Astrocyte of the cerebellum (primary cell): ENCODE measurements at places on chromosomes 4 and X.

DNA sequence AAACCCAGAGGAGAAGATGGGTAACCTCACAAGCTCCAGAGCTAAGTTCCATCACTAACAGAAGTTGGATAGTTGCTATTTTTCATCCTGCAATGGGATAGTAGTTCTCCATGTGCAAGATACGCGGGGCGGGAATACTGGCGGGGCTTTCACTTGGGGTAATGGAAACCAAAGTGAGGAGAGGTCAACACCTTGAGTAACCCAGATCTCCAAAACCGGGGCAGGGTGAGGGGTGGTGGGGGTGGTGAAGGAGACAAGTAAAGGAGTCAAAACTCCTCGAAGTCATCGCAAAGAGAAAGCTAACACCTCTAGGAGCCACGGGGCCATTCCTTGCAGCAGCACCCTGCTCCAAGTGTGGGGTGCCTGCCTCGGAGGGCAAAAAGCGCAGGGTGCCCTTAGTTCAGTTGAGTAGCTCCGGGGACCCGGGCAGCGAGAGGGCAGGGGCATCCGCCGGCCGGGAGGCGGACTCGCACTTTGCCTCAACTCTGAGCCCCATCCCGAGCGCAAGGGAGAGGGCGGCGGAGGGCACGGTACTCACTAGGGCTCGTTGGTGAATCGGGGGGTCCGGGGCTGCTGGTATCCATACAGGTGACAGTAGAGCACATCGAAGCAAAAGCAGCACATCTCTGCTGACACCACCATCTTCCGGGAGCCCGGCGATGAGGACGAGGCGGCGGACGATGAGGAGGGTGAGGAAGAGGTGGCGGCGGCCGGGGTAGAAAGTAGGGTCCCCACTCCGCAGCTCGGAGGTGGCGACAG is 645 bp downstream of the AMMECR1 start:
- DNase-seq: no peak

- peak; percentile 6 for DNase-seq
Observed at GRCh38 chrX:20988118-20988517, 386.1 kb upstream of the CNKSR2 start.

DNA sequence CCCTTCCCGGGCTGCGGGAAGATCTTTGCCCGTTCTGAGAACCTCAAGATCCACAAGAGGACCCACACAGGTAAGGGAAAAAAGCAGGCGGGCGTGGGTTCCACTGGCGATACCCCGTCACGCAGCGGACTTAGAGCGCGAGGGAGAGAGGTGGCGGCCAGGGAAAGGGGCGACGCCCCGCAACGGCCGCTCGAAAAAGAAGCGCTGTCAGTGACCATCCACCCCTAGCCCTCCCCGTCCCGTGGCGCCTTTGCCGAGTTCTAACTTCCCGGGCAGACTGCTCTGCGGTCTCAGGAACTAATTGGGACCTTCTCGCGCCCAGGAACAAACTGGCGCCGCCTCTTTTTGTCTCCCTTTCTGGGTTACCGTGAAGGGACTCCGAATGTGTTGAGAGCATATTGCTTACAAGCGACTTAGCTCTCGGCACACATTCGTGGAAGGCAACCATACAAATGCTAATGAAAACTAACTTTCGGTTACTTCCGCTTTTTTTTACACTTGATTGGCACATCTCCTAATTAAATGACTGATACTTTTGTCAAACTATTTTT is 1.8 kb downstream of the ZIC3 start:
- no peak for DNase-seq

GRCh38 chrX:118989886-118990285 is 15.5 kb downstream of the LONRF3 start:
- no peak for DNase-seq

- no peak for DNase-seq
Observed at GRCh38 chrX:18353931-18354368, 538 bp downstream of the SCML2 start.

GRCh38 chr4:187387739-187388138 is 607.8 kb upstream of the ZFP42 start:
- DNase-seq: no peak

DNA sequence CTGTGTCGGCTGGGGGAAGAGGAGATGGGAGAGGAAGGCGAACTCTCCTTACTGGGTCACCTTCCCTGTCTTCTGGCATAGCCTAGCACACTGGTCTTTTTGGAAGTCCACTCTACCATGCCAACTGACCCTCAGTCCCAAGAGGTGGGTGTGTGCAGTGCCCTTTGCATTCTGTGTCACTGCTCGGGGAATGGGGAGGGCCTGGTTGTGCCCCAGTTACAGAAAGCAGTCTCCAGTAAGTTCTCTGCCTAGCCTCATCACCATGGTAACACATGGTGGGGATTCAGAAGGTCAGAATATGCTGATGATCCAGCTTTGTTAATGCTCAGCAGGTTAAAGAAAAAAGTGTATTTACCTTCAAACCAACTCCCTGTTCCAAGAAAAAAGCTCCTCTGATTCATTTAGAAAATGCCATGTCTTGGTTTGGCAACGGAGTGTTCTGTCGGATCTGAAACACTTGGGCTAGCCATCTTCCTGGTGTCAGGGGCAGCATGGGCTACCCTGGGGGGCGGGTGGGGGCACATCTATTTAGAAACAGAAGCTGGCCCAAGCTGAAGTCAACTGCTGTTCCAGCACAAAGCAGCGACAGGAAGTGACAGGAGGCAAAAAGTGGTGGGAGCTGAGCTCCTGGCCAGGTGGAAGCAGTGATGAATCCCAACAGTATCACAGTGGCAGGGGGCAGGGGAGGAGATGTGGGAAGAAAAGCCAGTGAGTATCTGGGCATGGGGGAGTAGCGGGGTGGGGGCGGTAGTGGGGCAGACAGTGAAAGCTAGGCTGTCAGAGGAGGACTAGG is 37.0 kb downstream of the NSG1 start:
- DNase-seq: no peak

DNA sequence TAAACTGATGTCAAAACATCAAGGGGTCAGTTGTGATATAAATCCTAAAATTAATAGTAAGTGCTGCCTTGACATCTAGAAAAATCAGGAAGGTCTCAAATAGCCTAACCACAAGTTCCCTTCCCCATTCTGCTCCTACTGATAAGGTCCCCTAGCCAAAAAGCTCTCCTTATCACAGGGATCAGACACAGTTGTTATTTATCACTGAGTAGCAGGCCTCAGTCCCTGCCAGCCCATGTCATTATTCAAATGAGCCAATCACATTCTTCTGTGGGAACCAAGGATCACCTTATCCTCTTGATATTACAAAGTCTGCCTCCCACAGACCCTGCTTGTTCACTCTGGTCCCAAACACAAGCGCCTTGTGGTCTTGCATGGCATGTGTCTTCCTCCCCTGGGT is 23.3 kb upstream of the TMEM255A start:
- DNase-seq: no peak

DNA sequence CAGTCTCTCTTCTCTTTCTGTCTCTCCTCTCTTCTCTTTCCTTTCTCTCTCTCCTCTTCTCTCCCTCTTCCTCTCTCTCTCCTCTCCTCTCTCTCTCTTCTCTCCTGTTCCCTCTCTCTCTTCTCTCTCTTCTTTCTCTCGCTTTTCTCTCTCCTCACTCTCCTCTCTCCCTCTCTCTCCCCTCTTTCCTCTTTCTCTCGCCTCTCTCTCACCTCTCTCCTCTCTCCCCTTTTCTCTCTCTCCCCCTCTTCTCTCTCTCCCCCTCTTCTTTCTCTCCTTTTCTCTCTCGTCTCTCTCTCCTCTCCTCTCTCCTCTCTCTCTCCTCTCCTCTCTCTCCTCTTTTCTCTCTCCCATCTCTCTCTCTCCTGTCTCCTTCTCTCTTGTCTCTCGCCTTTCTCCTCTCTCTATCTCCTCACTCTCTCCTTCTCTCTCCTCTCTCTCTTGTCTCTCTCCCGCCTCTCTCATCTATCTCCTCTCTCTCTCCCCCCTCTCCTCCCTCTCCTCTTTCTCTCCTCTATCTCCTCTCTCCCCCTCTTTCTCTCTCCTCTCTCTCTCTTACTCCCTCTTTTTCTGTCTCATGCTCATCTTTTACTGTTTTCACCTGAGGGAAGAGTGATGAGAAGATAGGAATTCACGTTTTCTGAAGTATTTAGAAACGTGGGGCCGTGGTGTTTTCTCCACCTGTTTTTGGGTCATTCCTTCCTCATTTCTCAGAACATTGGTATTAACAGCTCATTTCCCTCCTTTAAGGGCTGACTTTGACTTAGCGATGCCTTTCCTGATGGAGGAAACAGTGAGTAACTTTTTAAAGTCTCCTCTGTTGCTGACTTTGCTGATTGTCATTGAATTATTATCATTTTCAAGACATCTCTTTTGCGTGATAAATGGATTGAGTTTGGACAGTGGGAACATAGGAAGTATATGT is 80.6 kb upstream of the CD99 start:
- DNase-seq: no peak

DNA sequence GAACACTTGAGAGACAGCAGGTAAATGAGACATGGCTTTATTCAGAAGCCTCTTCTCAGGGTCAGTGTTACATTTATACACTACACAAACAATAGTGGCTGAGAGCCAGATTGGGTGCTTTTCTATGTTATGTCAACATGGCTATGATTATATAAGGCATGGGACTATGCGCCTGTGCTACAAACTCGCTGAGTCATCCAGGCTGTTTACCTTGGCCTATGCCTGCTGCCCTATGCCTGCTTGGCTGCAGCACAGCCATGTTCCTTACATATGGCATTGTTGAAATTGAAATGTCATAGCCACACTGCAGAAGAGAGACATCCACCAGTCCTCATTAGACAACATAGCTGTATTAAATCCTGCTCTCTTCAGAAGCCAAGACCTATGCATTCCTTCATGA is 236.3 kb upstream of the NWD2 start:
- peak; percentile 22 for DNase-seq

GRCh38 chrX:153635788-153636668 is 11.0 kb upstream of the DUSP9 start:
- no peak for DNase-seq

- DNase-seq: no peak
Observed at GRCh38 chrX:38859602-38860001, 58.3 kb downstream of the MID1IP1 start.

- DNase-seq: no peak
Observed at GRCh38 chrX:49187028-49187394, 838 bp upstream of the PRICKLE3 start.

DNA sequence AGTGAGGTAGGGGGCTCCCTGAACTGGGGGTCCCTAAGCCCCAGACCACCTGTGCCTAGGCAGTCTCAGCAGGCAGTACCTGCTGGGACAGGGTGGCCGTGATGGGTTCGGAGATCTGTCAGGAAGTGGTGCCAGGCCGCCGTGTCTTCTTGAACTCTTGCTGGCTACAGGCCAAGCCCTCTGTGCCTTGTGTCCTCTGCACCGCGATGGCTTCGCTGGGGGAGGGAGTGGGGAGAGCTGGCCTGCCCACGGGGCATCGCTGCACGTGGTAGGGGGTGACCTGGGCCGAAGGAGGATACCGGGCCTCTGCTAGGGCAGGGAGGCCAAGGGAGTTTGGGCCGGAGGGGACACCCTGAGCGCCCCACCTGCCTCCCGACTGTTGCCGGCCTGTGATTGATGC is 96.7 kb upstream of the NKX1-1 start:
- DNase-seq: no peak

GRCh38 chrX:71195964-71196649 is 26.9 kb upstream of the GJB1 start:
- no peak for DNase-seq

DNA sequence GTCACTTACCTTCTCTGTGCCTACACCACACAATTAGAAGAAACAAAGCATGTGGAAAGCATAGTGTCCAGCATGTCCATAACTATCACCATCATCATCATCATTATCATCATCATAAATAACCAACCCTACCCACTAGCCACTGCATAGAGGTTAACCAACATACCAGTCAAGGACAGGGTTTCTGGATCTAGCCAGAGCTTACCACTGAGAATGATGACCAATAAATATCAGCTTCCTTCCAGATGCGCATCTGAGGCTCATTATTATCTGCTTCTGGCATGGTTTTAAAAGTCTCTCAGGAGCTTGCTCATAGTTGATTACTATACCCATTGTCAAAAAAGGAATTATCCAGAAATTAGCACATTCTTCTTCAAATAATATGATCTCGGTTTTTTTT is 25.5 kb upstream of the MYOZ2 start:
- DNase-seq: no peak

DNA sequence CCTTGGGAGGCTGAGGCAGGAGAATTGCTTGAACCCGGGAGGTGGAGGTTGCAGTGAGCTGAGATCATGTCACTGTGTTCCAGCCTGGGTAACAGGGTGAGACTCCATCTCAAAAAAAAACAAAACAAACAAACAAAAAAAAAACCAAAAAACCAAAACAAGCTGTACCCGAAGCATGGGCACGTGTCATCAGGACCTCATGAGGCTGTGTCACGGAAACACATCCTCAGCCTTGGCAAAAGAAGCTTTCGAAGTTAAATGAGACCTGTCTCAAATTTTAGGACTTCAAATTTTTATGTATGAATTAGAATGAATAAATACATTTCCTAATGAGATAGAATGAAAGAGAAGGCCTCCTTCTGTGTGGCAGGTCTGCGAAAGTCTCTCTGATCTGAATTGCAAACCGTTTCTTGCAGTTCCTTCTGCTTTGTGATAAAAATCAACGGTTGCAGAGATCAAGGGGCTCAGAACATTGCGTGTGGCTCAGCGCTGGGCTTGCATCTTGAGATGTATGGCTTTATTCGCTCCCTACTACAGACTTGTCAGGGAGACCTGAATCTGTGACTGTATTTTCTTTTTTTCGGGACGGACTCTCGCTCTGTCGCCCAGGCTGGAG is 19.5 kb upstream of the CRLF2 start:
- DNase-seq: no peak

DNA sequence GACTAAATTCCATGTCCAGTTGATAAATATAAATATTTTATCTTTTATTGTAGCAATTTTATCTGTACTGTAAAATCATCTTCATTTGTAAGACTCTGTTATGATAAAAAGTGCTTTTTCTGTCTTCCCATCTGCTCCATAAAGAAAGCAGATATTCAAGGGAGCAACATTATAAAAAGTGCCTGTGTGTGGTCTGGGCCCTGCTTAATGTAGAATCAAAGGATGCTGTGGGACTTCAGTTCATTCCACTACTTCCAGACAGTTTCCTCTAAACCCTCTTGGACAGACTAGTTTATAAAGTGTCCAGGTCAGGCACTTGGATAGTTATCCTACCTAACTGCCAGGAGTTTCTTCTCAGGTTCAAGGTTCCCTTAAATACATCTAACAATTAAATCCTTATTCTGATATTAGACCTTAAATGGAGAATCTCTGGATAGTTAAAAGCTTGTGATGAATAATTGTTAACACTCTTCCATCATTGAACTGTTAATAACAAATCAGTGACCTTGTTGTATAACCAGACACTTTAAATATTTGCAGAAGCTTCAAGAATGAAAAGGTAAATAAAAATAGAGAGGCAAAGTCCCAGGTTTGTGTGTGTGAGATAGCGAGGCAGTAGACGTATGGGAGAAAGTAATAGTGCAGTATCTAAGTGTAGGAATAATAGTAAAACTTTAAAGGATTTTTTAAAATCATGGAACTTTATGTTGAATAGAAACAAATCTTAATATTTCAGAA is 237.5 kb upstream of the CTSO start:
- DNase-seq: no peak

GRCh38 chr4:38647101-38647819 is 16.7 kb upstream of the KLF3 start:
- DNase-seq: no peak

GRCh38 chr4:144645631-144646522 is at the start of gene HHIP:
HHIP (plus strand) TSS chr4:144646156; CDS start chr4:144646676, 520 bp downstream.
- peak; percentile 64 for DNase-seq
